CD8-positive, alpha-beta T cell (primary cell): ENCODE measurements at places on chromosomes 7 and 10.

GRCh38 chr7:92695308-92696261 lies 105.4 kb upstream of the FAM133B start:
- no peak for DNase-seq

- DNase-seq = no peak
Measured at GRCh38 chr10:68096913-68097516, 12.3 kb upstream of the MYPN start.

GRCh38 chr10:71081912-71082311 lies 130.5 kb upstream of the UNC5B start:
- DNase-seq = no peak

DNA sequence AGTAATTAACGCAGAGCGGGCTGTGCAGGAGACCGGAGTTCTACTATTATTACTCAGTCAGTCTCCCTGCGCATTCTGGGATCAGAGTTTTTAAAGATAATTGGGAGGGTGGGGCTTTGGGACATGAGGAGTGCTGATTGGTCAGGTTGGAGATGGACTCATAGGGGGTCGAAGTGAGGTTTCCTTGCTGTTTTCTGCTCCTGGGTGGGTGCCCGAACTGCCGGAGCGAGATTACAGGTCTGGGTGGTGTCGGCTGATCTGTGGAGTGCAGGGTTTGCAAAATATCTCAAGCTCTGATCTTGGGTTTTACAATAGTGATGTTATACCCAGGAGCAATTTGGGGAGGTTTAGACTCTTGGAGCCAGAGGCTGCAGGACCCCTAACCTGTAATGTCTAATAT lies 3.9 kb upstream of the LRRC27 start:
- no peak for DNase-seq

DNA sequence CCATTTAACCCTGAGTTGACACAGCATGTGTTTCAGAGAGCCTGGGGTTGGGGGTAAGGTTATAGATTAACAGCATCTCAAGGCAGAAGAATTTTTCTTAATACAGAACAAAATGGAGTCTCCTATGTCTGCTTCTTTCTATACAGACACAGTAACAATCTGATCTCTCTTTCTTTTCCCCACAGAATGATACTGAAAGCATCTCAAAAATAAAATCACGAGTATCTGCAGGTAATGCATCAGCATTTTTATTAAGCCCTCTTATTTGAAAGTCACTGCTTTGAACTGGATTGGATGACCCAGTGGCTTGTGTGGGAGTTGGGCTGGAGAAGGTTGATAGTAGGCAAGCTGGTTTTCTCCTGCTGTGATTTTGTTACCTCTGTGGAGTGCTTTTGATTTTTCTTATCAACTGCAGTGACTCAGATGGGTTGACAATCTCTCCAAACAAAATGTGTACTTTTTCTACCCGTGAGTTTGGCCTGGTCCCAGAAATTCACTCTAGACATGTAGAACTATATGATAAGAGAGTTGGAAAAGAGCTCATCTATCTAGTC lies 253.5 kb upstream of the PRKCQ start:
- no peak for DNase-seq

GRCh38 chr10:14926061-14926470 lies 27.8 kb downstream of the DCLRE1C start:
- no peak for DNase-seq

DNA sequence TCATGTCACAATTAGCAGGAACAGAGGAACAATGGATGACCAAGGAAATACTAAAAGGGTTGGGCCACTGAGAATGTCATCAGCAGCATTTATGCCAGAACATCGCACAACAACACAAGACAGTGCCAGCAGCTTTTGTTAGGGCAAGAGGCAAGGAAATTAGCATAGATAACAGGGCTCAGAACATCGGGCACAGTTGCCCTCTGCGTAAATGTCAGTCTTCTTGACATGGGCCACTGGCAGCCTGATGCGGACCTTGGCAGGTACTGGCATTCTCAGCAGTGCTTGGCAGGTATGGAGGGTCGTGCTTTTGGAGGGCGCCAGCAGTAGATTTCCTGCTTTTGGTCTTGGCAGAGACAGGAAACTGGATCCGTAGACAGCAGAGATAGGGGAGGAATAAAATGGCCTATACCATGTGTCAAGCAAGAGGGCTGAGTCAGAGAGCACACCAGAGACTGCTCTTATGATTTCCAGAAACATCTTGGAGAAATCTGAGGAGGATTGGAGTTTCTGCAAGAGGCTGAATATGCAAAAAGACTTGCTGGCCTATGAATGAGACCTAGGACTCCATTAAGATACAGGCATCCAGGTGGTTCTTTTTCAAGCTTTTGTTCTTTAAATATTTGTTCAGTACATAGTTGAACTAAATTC lies 371.5 kb upstream of the MTPN start:
- DNase-seq = no peak

- DNase-seq = no peak
Measured at GRCh38 chr7:128137181-128137580, 103.9 kb upstream of the LEP start.

- peak; percentile 34 for DNase-seq
Measured at GRCh38 chr10:131195558-131196159, 115.9 kb downstream of the TCERG1L start.

DNA sequence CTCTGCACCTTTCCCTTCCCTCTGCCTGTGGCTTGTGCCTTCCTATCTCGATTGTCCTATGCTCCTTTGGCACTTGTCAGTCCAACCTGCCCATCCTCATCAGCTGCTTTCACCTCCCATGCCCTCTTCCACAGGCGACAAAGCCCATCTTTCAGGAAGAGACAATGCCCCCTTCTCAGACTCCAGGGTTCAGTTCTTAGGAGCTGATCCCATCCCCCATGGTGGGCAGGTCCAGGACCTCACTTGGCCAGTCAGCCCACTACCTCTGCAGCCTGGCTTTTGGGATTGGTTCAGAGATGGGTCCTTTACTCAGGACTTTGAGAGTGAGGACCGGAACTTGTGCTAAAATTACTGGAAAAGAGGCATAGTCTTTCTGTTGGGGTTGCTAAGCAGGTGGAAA lies 74.0 kb upstream of the NANOS1 start:
- no peak for DNase-seq

GRCh38 chr10:90960355-90960814 lies 39.5 kb upstream of the ANKRD1 start:
- DNase-seq = no peak

GRCh38 chr7:122310119-122311021 lies 5.8 kb upstream of the FEZF1 start:
- no peak for DNase-seq

- DNase-seq = no peak
Measured at GRCh38 chr10:63373176-63373575, 92.6 kb downstream of the JMJD1C start.

DNA sequence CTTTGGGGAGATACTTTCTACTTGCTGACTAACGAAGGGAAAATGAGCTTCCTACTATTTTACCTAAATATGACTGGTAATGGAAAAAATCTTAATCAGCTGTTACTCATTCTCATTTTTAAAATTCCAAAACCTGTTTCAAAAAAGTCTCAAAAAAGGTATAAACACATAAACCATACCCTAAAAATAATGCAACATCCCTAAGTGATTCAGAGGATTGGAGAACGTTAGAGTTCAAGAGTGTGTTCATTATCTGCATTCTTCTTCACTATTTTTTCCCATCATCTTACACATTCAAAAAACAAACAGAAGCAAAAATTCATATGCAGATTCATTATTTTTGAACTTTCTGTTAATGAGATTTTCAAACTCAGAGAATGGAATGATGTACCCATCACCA lies 150.4 kb upstream of the GNAI1 start:
- no peak for DNase-seq

GRCh38 chr7:103547451-103548284 lies 101.7 kb upstream of the SLC26A5 start:
- DNase-seq = no peak

DNA sequence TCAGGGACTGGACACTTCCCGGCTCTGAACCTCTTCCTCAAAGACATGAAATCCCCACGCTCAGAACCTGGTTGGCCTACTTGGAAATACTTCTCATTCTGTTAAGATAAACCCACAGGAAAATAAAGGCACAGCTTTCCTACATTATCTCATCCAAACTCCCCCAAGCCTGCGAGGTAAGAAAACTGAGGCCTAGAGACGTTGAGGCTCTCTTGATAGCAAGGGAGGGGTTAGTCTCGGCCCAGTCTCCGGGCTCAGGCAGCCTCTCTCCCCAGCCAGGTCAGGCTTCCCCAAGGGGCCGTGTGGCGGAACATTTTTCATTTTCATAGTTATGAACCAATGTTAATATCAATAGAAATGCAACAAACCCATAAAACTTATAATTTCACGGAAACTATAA lies 4.6 kb upstream of the EIF3B start:
- no peak for DNase-seq

- no peak for DNase-seq
Measured at GRCh38 chr7:80781146-80781545, 137.7 kb downstream of the SEMA3C start.

- no peak for DNase-seq
Measured at GRCh38 chr7:10128748-10129147, 844.9 kb upstream of the PHF14 start.

DNA sequence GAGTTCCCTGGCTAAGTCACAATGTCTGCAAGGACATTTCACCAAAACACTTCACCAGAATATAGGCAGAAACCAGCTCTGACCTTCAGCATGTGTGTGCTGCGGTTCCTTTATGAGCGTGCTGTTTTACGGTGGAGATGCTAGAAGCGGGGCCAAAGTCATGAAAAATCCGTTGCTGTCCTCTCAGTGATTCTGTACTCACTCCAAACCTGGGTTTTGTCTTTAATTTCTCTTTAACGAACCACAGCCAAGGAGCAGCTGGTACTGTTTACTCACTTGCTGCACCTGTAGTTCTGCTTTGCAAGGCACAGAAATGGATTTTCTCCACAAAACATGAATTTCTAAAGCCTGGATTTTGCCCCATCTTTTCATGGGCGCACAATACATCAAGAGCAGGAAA lies 639.9 kb downstream of the PHTF2 start:
- DNase-seq = no peak

DNA sequence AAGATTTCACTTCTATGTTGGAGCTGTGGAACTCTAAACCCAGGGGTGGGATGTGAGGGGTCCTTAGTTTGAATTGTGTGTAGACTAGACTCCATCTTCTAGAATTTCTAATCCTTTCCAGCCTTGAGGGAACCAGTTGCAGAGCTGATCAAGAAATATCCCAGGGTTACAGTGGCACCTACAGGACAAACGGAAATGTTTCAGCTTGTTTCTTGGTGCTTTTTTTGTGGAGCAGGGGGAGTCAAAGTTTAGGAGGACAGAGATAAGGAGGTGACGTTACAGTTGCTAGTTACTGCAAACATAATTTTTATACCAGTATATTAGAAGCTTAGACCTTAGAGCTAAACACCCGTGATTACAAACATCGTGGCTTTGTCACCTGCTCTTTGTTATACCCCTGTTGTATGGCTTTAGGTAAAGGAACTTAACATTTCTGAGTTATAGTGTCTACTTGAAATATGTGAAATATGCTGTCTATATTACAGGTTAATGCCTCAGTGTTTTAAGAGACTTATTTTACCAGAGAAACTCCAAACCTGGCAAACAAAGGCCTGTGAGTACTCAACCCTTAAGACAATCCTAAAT lies 84.5 kb upstream of the DYNC1I1 start:
- DNase-seq = no peak

DNA sequence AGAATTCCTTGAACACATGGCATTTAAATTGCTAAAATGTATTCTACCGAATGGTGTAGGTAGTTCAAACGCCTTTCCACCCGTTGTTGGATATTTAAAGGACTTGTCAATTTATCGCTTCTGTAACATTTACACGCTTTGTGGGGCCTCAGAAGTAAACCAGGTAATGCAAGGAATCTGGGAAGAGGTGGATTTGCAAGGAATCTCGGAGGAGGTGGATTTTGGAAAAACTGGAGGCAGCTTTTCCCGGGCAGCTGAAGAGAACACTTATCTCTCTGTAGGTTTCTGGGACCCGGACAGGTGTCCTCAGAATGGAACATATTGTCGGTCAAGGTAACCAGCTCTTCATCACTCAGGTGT lies 592 bp upstream of the MAPK8 start:
- no peak for DNase-seq

- DNase-seq = no peak
Measured at GRCh38 chr7:124074007-124074406, 41.1 kb upstream of the TMEM229A start.
